ENCODE measurements at places on chromosomes 1 and 21.

DNA sequence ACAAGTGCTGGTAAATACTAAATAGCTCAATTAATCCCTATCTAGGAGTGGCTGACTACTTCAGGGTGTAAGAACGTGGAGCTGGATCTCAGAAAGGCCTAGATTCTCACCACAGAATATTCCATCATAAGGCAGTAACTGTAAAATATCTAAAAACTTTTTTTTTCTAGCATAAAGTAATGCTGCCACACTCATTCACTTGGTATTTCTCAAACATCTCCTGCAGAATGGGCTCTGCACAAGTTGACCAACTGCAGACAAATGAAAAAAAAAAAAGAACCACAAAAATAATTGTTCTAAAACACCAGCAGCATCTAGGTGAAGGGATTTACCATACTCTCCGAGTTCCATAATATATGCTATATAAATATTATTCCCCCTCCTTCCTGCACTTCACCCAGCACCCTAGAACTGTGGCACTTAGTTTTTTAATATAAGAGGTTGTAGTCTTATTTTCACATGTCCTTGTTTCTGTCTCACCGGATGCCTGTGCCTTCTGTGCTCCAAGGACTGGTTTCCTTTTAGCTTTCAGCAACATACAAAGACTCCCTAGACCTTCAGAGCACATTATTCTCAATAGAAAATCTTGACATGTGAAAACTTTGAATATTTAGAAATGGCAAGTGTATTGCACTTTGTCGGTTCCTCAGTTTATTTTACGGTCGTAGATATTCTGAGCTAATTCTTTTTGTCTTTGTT lies 8.9 kb downstream of the VSIG8 start:
- DNase-seq = no peak

DNA sequence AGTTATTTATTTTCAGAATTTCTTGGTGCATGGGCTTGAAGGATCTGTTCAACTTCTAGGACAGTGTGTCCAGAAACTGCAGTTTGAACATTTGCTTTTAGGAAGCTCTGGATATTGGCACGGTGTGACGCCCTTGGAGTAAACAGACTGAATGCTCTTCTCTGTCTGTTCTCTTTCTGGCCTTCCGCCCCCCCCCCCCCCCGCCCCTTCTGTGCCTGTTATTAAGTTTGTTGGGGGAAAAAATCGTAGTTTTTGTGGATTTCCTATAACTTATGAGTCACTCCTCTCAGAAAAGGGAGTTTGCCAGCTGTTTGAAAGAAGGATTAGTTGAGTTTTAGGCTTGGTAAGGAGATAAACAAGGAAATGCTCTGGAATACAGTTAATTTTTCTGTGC lies 1.2 kb downstream of the KCTD3 start:
- no peak for DNase-seq

DNA sequence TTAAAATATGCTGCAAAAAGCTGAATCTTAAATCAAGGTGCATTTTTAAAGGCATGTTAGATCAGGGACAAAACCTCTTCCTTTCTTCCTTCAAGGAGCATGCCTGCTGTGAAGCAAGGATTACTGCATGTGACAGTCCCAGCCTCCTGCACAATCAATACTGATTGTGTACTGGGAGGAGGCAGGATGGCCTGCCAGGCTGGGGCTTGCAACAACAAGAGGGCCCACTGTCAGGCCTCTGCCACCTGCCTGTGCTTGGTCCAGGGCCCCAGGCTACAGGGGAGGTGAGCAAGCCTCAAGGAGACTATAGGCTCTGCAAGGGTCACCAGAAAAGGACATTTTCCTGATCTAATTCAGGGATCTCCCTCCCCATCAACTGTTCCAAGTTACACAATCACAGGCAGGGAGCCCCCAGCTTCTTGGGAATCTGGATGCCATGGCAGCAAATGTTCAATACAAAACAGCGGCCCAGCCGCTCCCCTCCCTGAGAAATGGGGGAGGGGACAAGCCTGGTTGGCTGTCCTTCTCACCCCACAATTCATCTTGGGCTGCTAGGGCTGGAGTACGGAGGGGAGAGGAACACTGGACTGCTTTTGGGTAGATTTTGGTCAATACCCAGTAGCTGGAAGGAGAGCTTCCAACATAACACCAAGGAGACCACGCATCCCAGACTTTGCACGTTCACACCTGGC lies 76.7 kb downstream of the SSBP3 start:
- DNase-seq = no peak

DNA sequence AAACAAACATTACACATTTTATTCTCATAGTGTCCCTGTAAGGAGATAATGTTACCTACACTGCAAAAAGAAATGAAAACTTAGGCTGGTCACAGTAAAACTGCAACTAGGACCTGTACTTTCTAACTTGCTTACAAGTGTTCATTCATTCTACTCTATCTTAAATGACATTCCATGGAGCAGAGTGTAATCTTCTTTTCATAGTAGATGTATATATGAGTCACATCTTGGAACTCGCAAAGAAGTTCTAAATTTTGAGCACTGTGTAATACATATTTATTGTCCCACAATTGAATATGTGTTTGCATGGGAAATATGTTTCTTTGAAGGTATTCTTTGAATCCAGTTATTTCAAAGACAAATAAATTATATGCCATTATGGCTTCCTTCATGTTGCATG lies 1258.5 kb upstream of the ADGRL2 start:
- DNase-seq = no peak

GRCh38 chr1:201709564-201710295 lies 119.2 kb upstream of the IPO9 start:
- DNase-seq = peak; percentile 59

DNA sequence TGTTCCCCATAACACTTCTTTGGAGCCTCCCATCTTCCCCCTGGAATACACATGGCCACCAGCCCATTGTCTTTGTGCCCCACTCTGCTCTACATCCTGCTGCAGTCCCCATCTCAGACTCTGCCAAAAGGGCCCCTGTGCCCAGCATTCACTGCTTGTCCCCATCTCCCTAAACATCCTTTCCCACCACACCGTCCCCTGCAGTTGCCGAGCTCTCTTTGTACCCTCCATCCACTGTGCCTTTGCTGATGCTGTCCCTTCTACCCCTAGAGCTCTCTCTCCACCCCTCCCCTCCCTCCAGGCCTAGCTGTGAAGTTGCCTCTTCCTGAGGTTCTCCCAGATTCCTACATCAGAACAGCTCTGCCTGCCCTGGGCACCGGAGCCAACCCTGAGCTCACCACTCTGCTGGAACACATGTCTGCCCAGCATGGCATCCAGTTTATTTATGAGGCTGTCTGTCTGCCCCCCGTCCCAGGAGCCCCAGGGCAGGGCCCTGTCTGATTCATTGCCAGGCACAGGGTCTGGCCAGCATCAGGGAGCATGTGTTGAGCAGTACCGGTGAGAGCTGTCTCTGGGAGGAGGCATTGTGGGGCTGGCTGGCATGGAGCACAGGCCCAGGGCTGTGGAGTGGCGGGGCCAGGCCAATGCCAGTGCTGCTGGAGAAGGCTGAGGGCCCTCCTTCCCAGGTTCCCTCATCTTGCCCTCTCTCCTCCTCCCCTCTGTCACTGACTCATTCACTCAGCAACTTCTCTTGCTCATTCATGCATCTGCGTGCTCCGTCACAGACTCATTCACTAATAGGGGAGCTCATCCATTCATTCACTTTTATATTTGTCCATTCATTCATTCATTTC lies 28.8 kb downstream of the EDN2 start:
- DNase-seq = no peak

DNA sequence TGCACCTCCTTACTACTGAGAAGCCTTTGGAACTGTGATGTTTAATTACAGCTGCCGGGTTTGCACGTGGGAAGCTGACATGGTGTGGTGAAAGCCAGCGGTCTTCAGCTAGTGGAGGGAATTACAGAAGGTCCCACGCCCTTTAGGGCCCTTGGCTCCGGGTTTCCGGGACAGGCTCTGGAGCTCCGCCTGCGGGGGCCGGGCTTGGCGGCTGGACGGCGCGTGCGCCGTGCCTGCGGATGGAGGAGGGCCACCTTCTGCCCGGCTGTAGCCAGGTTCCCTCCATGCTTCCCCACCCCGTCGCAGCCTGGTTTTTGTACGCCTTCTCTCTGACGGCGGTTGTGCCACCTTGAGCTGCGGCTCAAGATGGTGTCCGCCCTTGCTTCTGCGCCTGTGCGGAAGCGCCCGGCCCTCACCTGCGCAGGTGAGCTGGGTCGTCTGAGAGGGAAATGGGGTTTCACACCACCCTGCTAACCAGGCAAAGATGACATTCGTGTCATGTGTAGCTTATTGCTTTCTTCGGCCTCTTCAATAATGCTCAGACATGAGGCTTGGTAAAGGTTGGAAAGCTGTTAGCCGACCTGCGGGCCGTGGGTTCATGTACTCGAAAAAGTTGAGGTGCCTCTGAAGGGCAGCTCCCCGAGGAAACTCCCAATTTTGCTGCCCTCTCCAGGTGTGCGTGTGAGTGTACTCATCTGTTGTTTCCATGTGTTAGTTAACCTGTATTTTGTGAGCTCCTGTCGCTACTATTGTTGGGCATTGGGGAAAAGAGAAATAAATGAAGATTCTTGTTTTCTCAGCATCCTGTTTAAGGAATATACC lies 36.6 kb upstream of the OPRD1 start:
- peak; percentile 49 for DNase-seq

- no peak for DNase-seq
Observed at GRCh38 chr1:220705782-220706181, 15.6 kb downstream of the C1orf115 start.

DNA sequence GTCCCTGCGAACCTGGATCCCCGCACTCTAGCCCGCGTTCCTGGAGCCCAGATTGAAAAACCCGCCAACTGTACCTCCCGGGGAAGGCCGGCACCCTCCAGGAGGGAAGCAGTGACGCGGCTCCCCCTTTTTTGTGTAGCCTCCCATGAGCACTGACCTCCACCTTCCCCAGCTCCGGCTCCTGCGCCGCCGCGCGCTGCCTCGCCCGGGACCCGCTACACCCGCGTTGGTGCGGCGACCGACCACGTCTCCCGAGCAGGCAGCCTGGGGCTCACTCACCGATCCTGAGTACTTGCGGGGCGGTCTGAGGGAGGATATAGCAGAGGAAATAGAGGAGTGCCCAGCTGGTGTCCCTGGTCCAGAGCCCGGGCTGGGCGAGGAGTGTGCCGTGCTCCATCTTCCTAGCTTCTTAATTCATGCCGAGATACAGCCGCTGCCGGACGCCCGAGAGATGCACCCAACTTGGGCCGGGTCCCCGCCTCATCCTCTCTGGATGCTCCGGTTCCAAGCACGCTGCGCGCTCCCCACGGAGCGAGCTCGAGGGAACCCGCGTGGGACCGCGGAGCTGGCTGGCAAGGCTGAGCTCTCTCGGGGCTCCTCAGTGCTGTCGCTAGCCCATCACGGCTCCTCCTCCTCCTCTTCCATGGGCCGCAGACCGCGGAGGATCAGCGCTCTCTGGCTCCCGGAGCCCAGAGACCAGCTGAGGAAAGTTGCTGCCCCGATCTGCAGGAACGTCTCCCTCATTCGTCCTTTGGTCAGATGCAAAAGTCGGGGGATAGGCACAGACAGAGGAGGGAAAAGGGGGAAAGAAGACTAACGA lies 482 bp downstream of the GRIK1 start:
- DNase-seq = no peak

- no peak for DNase-seq
Observed at GRCh38 chr1:153928245-153928644, 5.5 kb upstream of the GATAD2B start.

- DNase-seq = no peak
Observed at GRCh38 chr1:15424146-15424667, 14.0 kb upstream of the CTRC start.

DNA sequence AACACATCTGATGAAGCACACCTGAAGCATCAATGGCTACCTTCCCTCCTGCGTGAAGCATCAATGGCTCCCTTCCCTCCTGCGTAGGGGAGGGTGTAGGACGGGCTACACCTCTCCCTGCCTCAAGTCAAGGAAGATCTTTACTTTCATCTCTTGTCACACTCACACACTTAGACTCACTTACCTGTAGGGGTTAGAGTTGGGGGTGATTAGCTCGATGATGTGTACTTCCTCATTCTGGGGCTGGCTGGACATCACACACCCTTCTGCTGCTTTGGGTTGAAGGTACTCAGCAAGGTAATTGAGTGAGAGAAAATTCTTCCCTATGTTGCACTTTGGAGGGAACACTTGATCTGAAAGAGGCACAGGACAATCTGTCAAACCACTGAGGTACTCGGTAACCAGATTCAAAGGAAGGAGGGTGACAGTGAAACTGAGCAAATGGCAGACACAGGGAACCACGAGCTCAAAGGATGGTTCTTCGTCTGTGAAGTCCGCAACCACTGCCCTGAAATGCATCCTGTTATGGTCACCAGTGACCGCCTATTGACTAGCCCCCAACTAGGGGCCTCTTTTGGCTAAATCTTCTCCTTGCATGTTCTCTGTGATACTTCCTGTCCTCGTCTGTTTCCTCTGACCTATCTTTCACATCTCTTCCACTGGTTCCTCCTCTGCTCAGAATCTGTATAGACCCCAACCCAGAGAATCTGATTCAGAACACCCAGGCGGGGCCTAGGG lies 156.2 kb downstream of the TGFBR3 start:
- DNase-seq = no peak

- no peak for DNase-seq
Observed at GRCh38 chr1:196977278-196977677, at the start of gene CFHR5. Gene CFHR5 (plus strand): TSS chr1:196977556. CDS start chr1:196977665, 109 bp downstream.

- peak; percentile 20 for DNase-seq
Observed at GRCh38 chr21:17513214-17514123, 626 bp downstream of the CXADR start.

DNA sequence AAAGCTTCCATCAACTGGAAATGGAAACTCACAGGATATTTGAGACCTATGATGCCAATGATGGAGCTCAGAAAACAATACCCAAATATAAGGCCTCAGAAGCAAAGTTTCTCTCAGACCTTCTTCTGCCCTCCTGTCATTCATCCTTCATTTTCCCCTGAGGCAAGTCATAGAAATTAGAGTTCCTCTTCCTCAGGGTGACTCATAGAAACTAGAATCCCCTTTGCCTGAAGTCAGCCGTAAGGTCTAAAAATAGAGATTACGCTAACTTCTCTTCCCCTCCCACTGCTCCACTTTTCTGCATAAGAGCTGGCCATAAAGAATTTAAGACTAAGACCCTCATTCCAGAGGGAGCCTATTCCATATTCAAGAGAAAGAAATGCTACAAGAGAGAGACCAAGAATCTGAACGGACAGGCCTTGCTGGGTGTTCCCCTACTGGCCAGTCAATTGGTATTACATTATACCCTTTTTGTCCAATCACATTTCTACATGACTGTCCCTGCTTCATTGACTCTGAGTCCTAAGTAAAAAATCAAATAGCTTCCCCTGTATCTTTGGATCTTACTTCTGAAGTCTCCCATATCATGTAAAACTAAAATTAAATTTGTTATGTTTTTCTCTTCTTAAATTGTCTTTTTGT lies 994.9 kb downstream of the ADGRL2 start:
- DNase-seq = no peak
